B cell (primary cell): ENCODE measurements at places on chromosomes 3 and 15. TPM values are rescaled to one million over a fixed set of nuclear protein-coding genes. Genes with fewer than 3 reads are reported as not detected.

DNA sequence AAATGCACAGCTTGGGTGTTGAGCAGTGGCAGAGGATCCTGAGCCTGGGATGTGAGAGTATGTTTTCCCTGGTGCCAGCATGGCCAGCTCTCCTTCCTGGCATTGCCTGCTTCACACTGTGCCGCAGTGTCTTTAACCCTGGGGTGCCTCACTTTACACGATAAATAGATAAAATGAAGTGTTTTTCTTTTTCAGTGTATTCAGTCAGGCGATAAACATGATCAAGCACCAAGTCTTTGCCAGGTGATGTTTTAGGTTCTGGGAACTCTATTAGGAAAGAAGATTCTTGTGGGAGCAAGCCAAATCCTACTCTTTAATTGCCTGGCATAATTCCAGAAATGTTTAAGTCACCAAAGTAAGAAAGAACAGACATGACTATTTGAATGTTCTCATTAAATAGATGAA lies 14.0 kb downstream of the ABHD6 start:
- no peaks in the 10 kb centered on the region for H3K27me3 ChIP-seq
- H3K27ac ChIP-seq = no peak overlapping the region
- H3K4me3 ChIP-seq = no peak overlapping the region

DNA sequence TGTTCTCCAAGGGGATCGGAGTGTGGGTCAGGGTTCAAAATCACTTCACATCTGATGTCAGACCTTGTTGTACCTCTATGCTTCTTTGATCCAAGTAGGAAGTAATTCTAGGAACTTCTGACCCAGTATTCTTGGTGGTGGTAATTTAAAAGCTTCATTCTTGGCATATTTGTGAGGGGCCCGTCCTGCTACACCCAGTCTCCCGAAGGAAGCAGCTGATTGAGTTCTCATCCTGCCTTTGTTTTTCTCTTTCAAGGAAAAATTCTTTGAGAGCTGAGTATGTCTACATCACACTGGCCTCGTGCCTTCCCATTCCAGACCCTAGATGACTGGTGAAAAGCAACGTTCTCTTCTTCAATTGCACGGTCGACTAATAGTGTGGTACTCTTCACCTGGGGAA lies 234.4 kb upstream of the TPRG1 start:
- DNase-seq = no peak
- H3K27me3 ChIP-seq = no peaks in the 10 kb centered on the region
- no peaks in the 10 kb centered on the region for H3K36me3 ChIP-seq
- no peak overlapping the region for H3K4me3 ChIP-seq
- H3K4me1 ChIP-seq = peaks cover 6% of the 10 kb centered on the region

DNA sequence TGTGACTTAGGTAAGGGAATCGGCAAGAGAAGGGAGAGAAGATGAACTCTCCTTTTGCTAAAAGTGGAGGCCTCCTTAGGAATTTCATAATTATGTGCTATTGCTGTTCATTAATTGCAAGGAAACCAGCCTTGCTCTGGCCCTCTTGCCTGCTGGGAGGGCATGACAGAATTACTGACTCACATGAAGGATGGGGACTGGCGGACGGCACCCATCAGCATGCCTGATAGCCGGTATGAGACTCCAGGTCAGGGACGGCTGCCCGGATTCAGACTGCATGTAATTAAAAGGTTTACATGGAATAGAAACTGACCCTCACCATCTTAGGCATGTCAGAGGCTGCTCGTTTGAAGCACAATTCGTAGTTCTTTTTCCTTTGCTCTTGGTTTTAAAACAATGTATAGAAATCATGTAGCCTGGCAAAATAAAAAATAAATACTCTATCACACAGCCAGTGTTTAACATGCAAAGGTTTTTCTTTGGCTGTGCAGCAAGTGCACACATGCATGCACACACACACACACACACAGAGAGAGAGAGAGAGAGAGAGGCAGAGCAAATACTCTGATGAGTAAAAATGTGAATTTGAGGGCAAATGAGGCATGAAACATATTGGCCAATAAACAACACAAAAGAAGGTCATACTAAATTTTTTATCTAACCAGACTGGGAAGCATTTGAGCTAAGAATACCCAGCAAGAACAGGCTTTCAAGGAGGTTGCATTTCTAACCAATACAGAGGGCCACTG lies 82.7 kb downstream of the FOXB1 start:
- no peak overlapping the region for H3K4me3 ChIP-seq
- no peak for DNase-seq
- peaks cover 3% of the 10 kb centered on the region for H3K27me3 ChIP-seq
- no peaks in the 10 kb centered on the region for H3K4me1 ChIP-seq

GRCh38 chr3:79383402-79384012 lies 384.3 kb downstream of the ROBO1 start:
- no peaks in the 10 kb centered on the region for H3K4me1 ChIP-seq
- H3K27ac ChIP-seq = no peak overlapping the region
- no peak overlapping the region for H3K4me3 ChIP-seq
- no peak for DNase-seq

GRCh38 chr3:121748680-121749275 lies 763 bp downstream of the GOLGB1 start:
- H3K4me1 ChIP-seq = peaks cover 18% of the 10 kb centered on the region
- peak; percentile 21 for DNase-seq
- no peaks in the 10 kb centered on the region for H3K36me3 ChIP-seq
- H3K4me3 ChIP-seq = peak overlapping the region; percentile 98

DNA sequence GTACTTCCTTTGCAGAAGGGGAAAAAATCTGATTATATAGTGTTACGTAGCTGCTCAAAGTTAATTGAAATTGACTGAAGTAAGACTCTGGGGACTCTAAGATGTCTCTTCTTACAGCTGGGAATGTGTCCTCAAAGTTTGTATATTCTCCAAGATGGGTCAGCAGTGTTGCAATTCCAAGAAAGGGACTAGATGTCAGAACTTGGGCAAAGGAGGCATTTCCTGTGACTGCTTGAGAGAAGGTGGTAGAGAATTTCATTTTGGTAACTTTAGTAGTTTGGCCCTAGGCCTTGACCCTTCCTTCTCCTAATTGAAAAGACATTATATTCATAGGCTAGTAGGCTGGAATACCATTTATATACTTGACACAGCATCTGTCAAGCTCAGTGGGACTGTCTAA lies 33.9 kb downstream of the PTPRG start:
- H3K4me3 ChIP-seq = no peak overlapping the region
- H3K36me3 ChIP-seq = no peaks in the 10 kb centered on the region
- DNase-seq = no peak

DNA sequence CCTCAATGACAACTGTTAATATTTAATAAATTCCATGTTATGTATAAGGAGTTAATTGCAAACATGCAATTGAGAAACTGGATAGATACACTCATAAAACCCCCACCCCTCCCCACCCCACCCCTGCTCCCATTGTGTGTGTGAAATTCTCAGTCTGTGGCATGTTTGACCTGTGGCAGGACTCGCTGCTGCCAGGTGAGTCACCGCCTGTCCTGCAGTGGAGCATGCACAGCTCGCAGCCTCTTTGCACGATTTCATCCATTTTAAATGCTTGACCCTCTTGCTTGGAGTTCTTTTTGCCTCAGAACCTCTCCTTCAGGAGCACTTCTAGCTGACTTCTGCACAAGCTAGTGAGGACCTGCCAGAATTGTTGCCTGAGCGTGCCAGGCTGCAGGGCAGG lies 5.3 kb upstream of the APEH start:
- H3K4me3 ChIP-seq = no peak overlapping the region
- no peaks in the 10 kb centered on the region for H3K36me3 ChIP-seq
- peaks cover 7% of the 10 kb centered on the region for H3K4me1 ChIP-seq
- H3K27me3 ChIP-seq = no peaks in the 10 kb centered on the region

- H3K36me3 ChIP-seq = peaks cover 18% of the 10 kb centered on the region
- H3K27me3 ChIP-seq = no peaks in the 10 kb centered on the region
- H3K4me1 ChIP-seq = peaks cover 17% of the 10 kb centered on the region
- H3K27ac ChIP-seq = no peak overlapping the region
- H3K4me3 ChIP-seq = no peak overlapping the region
Measured at GRCh38 chr3:52495777-52496602, 852 bp downstream of the STAB1 start.

- H3K27ac ChIP-seq = no peak overlapping the region
- peaks cover 48% of the 10 kb centered on the region for H3K4me1 ChIP-seq
- no peaks in the 10 kb centered on the region for H3K27me3 ChIP-seq
- H3K4me3 ChIP-seq = no peak overlapping the region
Measured at GRCh38 chr15:31457631-31458526, 131.2 kb downstream of the KLF13 start.

The TMCO5A gene
- not detected in 2 replicates for total RNA-seq
